ENCODE measurements at places on chromosomes 6 and 20.

GRCh38 chr20:23180451-23180921, 94.4 kb upstream of the CD93 start:
- no peak for DNase-seq

GRCh38 chr20:51481341-51481914, 61.1 kb downstream of the NFATC2 start:
- no peak for DNase-seq

DNA sequence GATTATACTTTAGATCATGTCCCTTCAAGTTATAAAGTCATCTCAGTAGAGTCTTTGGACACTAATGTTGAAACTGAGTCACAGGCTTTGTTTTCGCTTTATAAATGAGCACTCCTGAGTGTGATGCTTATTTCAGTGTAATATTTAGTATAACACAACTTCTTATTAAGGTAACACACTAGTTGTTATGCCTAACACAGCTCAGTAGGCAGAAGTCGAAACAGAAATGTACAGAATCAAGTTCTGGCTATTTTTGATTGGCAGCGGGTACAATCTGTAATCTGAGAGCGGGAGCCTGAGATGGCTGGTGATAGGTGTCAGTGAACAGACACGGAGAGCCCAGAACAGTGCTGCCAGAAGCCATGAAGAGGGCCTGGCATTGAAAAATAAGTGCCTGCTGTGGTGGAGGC, 11.4 kb downstream of the HECA start:
- no peak for DNase-seq

DNA sequence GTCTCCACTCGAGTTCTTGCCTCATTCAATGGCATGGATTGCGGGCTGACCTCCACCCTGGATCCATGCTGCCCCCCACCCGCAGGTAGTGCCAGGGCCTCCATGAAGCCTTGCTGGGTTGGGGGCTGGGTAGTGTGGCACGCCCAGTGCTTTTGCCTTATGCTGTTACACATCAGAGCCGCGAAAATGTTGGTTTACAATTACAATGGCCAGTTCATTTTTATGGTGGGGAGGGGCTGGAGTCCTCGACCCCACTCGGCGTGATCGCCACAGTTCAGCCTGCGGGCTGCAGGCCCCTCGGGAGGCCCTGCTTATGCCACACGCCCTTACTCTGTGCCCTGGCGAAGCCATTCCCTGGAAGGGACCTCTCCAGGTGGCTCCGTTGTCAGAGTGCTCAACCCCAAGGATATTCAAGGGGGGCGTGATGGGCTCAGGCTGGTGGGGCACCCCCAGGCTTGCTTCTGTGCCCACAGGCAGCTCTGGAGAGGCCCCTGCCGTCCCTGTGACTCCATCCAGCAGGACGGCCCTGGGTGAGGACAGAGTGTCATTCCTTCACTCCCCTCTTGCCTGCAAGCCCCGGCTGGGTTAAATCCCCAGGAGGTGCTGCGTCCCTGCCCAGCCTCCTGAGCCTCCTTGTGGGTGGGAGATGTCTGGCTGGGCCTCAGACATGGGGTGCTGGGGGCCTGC, 14.8 kb downstream of the ITPA start:
- DNase-seq = no peak

DNA sequence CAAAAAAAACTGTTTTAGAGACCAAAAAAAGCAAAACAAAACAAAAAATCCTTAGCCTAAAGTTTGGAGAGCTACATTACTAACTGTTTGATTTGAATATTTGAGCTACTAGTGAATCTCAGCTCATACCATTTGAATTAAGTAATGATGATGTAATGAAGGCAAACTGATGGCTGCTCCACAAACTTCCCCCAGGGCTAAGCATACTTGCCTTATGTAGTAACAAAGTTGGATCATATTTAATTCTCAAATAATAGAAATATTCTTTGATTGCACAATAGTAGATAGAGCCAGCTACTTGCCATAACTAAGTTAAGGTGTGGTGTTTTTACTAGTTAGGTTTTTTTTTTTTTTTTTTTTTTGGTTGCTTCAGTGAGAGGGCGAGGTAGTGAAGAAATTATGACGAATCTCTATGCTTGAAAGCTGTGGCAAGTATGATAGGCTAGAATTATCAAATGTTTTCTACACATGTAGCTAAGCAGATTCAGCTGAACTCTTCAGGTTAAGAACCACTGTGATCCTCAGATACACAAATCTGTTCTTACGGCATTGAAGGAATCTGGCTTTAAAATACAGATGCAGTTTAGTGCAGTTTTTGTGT, 2.9 kb downstream of the RAB32 start:
- no peak for DNase-seq

GRCh38 chr20:41095110-41095969, 42.0 kb upstream of the PLCG1 start:
- DNase-seq = no peak

GRCh38 chr20:40781327-40782042, 92.4 kb upstream of the MAFB start:
- no peak for DNase-seq

DNA sequence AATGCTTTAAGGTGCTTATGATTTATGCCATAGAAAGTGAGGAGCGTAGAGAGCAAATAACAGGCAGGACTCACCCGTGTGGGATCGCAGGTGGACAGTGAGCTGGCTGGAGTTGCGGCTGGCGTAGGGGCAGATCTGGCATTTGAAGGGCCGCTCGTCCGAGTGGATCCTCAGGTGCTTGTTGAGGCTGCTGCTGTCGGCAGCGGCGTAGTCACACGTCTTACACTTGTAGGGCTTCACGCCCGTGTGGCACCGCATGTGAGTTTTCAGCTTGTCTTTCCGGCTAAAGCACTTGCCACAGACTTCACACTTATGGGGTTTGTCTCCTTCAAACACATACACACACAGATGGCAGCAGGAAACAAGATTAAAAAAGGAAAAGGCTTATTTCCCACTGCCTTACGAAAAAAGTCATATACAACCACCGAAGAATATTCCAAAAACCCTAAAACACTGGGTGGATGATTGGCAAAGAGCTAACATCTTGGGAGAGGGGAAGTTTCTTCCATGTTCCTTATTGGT, 31.5 kb downstream of the ZFP64 start:
- no peak for DNase-seq

DNA sequence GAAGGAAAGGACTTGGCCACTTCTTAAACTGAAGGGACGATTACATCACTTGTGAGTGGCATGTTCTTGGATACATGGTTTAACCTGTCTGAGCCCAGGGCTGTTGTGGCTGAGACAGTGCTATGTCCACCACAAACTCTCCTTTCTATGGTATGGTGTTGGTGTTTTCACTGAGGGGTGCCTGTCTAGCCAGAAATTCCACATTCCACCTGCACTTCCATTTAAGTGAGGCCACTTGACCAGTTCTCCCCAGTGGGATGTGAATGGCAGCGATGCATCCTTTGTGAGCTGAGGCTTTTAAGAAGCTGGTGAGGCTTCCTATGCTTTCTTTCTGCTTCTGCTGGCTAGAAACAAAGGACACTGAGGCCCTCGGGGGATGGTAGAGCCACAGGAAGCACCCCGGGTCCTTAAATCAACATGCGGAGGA, 151.4 kb upstream of the CHD6 start:
- DNase-seq = no peak

DNA sequence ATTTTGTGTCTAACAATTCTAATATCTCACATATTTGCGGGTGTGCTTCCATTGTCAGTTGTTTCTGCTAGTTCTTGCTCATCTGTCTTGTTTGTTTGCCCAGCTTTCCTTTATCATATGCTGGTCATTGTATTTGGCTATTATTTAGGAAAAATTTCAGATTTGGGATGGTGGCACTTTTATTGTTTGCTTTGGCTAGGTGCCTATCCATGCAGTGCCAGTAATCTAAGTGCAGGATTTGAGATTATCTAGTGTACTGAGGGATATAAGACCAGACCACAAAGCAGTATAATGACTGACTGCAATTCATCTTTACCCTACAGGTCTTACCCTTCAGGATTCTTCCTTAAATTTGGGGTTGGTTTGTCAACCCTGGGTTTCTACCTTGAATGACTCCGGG, 63.9 kb downstream of the NINL start:
- DNase-seq = no peak

DNA sequence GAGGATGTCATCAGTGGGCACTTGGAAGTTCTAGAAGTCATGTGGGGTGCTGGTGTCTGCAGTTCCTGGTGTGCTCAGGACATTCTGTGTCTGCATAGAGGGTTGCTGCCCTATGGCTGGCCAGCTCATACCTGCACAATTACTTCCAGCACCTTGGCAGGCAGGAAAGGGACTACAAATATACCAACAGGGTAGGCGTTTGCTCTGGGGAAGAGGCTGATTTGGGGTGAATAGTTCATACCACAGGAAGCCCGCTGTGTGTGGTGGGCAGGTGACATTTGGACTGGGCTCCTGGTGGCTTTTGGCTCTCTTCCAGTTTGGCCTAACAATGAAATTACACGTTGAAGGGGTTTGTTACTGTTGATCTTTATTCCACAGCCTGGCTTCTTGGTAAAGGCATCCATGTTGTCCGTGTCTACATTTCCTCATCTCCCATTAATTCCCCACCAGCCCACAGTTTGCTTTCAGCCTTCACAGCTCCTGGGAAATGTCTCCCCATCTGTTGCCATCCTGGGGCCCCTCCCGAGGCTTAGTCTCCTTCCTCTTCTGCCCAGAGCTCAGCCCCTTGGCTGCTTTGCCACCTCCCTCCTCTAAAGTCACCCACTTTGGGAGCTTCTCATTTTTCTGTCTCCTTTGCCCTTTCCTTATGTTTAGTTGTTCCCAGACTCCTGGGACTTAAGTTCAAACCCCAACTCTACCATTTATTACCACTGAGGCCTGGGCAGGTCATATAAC, 88.1 kb downstream of the RSPH3 start:
- no peak for DNase-seq

- no peak for DNase-seq
Measured at GRCh38 chr6:113073611-113074191, 726.6 kb downstream of the RFPL4B start.

GRCh38 chr6:139344186-139344963, 30.1 kb downstream of the CITED2 start:
- no peak for DNase-seq

GRCh38 chr6:102679865-102680264, 1286.4 kb downstream of the GRIK2 start:
- no peak for DNase-seq

DNA sequence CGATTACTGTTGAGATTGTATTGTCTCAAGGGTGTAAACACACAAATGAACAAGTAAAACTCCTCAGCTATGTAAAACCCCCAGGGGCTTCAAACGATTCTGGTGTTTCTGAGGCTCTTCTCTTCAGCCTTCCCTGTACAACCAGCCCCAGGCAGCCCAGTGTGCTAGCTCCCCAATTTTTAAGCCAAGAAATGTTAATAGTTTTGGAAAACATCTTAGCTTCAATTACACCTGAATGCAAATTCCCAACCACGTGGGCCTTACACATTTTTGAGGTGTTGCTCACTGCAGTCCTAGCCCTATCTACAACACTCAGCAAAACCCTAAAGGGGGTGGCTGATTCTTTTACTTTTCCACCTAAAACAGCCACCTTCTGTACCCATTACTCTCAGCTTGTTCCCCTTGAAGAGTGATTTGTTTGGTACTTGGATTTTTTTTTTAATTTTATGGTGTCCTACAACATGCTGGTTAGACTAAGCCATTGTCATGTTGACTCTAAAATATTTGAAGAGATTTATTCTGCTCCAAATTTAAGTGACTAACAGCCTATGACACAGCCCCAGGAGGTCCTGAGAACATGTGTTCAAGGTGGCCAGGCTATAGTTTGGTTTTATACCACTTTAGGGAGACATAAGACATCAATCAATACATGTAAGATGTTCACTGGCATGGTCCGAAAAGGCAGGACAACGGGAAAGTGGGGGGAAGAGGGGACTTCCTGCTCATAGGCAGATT, 48.7 kb downstream of the ADAT2 start:
- no peak for DNase-seq

DNA sequence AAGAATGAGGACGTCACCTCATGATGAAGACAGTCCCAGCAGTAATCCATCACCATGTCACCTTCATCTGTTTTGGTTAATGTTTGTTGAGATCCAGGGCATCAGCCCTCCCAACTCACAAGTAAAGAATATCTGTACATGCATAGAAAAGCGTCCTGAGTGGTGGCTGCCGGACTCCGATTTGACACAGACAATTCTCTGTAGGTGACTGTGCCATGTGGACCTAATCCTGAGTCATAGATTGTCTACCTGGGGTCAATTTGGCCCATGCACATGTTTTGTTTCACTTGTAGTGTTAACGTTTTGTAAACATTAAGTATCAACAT, 168.4 kb upstream of the UST start:
- DNase-seq = no peak

DNA sequence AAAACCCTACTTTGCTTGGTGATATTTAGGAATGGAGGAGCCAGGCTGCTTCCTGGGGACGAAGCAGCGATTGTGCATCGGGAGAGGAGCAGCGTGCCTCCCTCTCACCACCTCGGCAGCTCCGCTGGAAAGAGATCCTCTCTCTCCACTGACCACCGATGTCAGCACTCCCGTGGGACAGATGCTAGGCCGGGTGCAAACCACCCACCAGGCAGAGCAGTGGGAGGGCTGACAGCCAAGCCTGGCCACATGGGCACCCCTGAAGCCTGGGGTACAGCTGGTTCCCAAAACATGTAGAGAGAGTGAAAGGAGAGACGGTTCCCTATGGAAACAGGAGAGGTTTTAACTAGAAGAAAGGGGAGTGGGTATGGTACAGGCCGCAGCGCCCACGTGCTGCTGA, 220.0 kb downstream of the ANKRD60 start:
- no peak for DNase-seq

GRCh38 chr6:111222341-111222740, 135.0 kb downstream of the SLC16A10 start:
- no peak for DNase-seq

DNA sequence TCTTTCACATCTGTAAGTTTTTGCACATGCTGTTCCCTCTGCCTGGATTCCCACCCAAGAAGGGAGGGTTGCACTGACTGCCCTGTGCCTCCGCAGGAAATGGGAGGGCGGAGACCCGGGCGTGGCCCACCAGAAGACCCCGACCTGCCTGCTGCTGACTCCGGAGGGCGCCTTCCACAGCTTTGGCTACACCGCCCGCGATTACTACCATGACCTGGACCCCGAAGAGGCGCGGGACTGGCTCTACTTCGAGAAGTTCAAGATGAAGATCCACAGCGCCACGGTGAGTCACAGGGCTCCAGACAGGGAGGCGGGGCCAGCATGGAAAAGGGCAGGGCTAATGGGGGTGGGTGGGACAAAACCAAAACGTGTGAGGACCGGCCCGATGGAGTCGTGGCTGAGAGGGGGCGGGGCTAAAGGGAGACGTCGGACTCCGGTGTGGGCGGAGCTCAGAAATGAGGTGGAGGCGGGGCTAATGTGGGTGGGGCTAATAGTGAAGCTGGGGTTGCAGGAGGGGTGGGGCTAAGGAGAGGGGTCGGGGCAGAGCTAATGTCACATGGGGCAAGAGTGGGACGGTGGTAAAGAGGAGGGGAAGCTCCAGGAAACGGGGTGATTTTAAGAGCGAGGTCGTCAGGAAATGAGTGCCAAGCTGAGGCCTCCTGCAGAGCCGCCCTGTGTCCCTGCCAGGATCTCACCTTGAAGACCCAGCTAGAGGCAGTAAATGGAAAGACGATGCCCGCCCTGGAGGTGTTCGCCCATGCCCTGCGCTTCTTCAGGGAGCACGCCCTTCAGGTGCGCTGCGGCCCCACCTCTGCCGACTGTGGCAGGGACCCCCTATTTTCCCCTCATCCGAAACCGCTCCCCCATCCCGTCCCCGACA, 12.6 kb downstream of the HSPA12B start:
- DNase-seq = no peak
